Hematopoietic multipotent progenitor cell treated with erythropoietin and hydrocortisone succinate and interleukin-3 and kit ligand, for 15 days (in vitro differentiated cells): ENCODE measurements at places on chromosomes 4 and X.
A peak's percentile ranks its signal among the peaks of the same experiment; 100 is the strongest.

- no peak for DNase-seq
These were observed 15.4 kb downstream of the IGFBP7 start for GRCh38 chr4:57094832-57095223.

- no peak for DNase-seq
These were observed 58.7 kb downstream of the CCKAR start for GRCh38 chr4:26431461-26432180.

DNA sequence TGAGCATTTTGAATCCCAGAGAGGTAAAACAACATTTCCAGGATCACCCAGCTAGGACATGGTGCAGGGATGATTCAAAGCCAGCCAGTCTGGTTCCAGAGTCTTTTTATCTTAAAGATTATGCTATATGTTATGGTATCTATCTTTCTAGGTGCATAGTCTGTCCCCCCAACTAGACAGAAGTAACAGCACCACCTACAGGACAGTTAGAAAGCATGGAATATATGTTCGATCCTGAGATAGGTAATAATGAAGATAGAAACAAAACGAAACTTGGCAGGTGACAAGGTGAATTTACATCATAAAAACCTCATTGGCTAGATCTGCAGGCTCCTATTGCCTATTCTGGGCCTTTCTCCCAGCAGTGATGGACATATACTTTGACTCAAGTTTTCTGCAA is 723.2 kb downstream of the SMARCA1 start:
- no peak for DNase-seq

GRCh38 chr4:155522201-155522600 is 144.4 kb upstream of the GUCY1A1 start:
- DNase-seq, result no peak

- DNase-seq, result no peak
These were observed 59.6 kb upstream of the RASSF6 start for GRCh38 chr4:73679836-73680235.

DNA sequence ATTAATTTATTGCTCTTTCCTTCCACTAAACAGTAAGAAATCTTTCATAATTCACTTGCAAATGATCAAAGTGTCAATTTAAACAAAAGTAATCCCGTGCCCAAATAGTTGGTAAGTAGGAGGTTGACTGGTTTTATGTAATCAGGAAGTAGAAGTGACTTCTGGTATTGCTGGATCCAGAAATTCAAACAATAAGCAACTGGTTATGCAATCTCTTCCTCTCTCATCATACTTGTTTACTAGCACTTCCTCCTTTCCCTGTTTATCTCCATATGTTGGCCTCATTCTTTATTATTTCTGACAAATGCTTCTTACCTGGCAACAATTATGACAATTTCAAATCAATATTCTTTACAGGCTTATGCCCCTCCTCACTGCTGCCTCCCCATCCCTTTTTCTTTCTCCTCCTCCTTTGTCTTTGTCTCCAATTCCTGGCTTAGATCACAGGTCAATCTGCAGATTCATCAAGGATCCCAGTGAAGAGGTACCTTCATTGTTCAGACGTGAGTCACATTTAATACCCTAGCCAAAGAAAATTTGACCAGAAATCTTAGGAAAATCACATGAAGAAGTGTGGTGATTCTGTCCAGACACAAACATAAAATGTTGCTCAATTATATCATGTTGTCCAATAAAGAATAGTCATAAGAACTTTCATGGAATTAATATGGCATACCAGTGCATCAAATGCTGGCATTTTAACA is 323.2 kb upstream of the PCDH7 start:
- DNase-seq, result no peak

GRCh38 chr4:173243917-173244658 is 75.5 kb downstream of the GALNT7 start:
- no peak for DNase-seq

GRCh38 chr4:26727844-26728243 is 132.8 kb upstream of the STIM2 start:
- no peak for DNase-seq

GRCh38 chr4:139916041-139916440 is 237.9 kb downstream of the MAML3 start:
- no peak for DNase-seq

- DNase-seq, result peak; percentile 19
These were observed 139.9 kb upstream of the USP9X start for GRCh38 chrX:40945361-40945713.

GRCh38 chrX:100445593-100445992 is 35.5 kb upstream of the PCDH19 start:
- DNase-seq, result no peak

DNA sequence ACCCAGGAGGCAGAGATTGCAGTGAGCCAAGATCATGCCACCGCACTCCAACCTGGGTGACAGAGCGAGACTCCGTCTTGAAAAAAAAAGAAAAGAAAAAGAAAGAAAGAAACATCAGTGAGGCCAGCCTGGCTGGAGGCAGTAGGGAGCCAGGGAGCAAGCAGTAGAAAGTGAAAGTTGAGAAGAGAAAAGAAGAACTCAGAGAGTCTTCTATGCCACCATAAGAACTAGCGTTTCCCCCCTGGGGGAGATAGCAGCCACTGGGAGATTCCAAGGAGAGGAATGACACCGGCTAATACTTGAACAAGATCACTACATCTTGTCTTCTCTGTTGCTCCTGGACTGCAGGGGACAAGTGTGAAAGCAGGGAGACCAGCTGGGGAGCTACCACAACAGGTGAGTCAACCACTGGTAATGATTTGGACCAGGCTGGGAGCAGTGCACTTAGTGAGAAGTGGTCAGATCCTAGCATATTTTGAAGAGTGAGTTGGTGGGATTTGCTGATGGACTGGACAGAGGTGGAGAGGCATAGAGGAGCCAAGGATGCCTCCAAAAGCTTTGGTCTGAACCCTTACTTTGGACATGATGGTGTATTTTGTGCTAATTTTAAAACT is 33.4 kb downstream of the SLC2A9 start:
- no peak for DNase-seq

- no peak for DNase-seq
These were observed 87.4 kb upstream of the CT45A1 start for GRCh38 chrX:135625995-135626394.

DNA sequence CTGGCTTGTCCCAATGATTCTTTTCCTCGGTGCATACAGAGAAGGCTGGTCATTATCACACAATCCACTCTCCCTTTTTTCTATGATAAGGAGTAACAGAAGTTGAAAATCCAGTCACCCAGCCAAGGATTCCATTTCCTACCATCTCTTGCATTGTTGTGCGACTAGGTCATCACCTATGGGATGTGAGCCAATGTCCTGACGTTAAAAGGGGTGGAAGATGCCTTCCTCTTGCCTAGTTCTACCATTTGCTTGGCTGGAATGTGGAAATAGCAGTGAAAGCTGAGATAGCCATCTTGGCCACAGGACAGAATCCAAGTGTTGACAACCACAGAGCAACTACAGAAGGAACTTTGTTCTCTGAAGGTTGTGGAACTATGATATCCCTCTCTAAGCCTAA is 132.2 kb upstream of the KIT start:
- no peak for DNase-seq

DNA sequence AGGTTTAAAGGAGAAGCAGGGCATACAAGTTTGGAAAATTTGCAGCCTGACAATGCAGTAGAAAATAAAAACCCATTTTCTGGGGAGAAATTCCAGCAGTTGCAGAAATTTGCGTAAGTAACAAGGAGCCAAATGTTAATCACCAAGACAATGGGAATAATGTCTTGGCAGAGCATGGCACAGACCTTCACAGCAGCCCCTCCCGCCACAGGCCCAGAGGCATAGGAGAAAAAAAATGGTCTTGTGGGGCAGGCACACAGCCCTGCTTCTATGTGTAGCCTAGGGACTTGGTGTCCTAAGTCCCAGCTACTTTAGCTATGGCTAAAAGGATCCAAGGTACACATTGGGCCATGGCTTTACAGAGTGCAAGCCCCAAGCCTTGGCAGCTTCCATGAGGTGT is 65.7 kb downstream of the SPOCK3 start:
- no peak for DNase-seq

GRCh38 chr4:129334136-129334535 is 238.2 kb downstream of the C4orf33 start:
- no peak for DNase-seq

- no peak for DNase-seq
These were observed 1821.7 kb downstream of the ARAP2 start for GRCh38 chr4:34422472-34423175.

DNA sequence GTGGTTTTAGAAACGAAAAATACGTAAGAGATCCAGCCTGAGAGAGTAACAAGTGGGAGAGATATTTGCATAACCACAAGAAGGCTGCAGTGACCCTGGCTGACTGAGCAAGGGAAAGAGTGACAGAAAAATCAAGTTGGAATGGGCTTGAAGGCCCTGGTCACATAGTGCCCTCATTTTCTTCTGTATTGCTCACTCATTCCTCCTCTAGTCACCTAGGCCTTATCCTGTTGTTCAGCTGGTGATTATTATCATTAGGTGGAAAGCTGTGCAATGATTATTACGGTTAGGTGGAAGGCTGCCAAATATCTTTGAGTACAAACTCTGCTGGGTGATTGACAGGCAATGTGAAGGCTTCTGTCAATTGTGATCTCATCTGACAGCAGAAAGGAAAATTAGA is 2384.1 kb downstream of the PCDH7 start:
- no peak for DNase-seq

- no peak for DNase-seq
These were observed 5.4 kb upstream of the LSM6 start for GRCh38 chr4:146170149-146170548.

DNA sequence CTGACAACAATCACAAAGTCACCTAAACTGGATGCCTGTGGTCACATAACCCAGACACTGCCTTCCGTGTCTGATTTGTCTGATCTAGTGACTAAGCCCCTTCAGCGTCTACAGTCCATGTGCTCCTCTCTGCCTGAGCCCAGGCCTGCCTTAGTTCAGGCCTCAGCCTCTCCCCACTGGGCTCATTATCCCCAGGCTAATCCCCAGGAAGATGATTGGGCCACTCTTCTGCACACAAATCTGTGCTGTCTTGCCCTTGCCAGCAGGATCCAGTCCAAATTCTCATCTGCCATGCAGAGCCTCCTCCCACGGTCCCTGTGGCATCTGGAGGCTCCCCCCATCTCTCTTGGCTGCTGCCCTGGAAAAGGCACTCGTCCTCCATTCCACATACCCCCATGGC is 96.5 kb downstream of the SLC2A9 start:
- no peak for DNase-seq

DNA sequence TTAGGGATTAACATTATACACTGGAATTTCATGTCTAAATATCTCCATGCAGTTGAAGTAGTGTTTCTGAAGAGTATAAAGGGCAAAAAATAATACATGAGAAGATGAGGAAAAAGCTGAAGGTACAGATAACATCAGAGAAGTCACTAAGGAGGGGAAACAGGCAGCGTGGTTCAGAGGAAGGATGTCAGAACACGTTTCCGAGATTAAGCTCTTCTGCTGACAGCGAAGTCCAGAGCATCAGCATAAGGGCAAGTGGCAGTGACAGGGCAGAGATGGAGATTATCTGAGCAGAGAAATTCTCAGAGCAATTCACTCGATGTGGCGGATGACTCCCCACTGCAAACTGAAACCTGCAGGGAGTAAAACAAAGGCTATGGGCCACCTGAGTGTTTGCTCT is 443.2 kb upstream of the FRG1 start:
- DNase-seq, result no peak
